Uterus (tissue), 4 donors: ENCODE measurements at places on chromosomes 6 and 20. TPM values are rescaled to one million over a fixed set of nuclear protein-coding genes. Genes with fewer than 3 reads are reported as not detected.

GRCh38 chr6:4169028-4169789 is 33.8 kb upstream of the ECI2 start:
- DNase-seq: no peak

GRCh38 chr6:1747531-1747930 is 137.8 kb downstream of the FOXC1 start:
- no peak for DNase-seq

- DNase-seq: no peak
Observed at GRCh38 chr20:46990017-46990595, 95.5 kb downstream of the EYA2 start.

DNA sequence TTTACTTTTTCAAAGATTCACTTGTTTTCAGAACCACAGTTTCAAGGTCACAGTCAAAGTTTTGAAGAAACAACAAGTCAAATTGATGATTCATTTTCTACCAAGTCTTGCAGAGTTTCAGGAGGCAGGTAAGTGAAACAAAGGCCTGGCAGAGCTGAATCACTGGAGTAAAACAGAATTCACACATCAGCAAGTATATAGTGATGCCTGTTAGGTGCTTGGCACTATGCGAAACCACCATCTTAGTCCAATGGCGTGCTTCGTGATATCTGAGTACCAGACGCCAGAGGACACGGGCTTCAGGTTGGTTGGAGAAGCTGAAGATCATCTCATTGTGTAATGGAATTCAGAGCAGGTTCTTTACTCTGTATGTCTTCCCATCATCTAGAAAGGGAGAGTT is 75.9 kb downstream of the RTN4IP1 start:
- no peak for DNase-seq

DNA sequence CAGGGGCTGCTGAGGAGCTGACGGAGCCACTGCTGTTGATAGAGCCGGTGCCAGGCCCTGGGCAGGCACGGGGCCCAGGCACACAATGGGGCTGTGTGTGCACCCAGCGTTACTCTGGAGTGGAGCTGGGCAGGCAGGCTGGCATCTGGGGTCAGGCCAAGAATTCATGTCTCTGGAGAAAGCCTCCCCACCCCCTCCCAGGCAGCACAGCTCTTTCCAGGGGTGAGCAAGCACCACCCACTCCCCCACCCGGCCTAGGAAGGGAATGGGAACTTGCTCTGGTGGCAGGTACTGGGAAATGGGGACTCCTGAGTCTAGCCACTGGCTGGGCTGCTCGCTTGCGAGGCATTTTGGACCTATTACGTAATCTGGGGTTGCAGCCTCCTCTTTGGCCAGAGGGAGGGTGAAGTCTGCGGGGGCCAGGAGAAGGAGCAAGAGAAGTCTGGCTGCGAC is 22.7 kb downstream of the TFEB start:
- DNase-seq: no peak

- no peak for DNase-seq
Observed at GRCh38 chr20:50920997-50921396, 10.2 kb downstream of the ADNP start.

- DNase-seq: no peak
Observed at GRCh38 chr20:22093122-22093521, 387.7 kb downstream of the PAX1 start.

DNA sequence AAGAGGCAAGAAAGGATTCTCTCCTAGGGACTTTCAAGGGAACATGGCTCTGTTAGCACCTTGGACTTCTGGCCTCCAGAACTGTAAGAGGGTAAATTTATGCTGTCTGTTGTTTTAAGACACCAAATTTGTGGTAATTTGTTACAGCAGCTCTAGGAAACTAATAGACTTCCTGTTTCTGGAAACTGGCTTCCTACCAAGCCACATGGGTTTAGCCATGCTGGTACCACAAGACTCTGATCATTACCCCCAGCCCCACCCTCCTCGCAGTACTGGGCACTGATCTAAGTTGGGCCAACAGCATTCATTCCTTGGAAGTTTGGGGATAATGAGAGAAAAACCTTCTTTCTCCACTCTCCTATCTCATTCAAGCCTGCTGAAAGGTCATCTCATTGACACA is 109.5 kb upstream of the SMLR1 start:
- DNase-seq: no peak

DNA sequence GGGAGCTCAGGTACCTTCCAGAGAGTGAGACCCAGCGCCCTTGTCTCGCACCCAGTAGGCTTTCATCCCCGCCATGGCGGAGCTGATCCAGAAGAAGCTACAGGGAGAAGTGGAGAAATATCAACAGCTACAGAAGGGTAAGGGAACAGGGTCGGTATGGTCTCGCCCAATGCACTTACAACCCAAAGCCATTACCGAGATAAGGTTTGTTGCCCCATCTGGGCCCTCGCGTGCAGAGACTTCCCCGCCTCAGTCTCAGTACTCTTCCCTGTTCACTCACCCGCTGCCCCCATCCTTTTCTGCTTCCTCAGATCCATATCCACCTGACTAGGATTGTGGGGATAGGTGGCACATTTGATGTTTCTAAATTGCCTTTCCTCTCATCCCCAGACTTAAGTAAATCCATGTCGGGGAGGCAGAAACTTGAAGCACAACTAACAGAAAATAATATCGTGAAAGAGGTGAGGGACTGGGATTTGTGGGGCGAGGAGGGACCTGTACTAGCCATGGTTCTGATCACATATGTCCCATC is 449 bp downstream of the PFDN6 start:
- DNase-seq: no peak

DNA sequence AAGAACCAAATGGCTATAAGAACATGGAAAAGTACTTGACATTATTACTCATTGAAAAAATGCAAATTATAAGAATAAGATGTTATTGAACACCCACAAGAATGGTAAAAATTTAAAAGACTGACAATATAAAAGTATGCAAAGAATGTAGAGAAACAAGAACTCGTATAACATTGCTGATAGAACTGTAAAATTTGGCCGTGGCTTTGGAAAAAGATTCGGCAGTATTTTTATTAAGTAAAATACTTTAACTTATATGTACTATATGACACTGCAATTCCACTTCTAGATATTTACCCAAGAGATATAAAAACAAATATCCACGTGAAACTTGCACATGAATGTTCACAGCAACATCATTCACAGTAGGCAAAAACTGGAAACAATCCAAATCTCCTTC is 239.2 kb downstream of the TPBG start:
- DNase-seq: no peak

GRCh38 chr6:139708337-139709199 is 334.1 kb upstream of the CITED2 start:
- DNase-seq: no peak

DNA sequence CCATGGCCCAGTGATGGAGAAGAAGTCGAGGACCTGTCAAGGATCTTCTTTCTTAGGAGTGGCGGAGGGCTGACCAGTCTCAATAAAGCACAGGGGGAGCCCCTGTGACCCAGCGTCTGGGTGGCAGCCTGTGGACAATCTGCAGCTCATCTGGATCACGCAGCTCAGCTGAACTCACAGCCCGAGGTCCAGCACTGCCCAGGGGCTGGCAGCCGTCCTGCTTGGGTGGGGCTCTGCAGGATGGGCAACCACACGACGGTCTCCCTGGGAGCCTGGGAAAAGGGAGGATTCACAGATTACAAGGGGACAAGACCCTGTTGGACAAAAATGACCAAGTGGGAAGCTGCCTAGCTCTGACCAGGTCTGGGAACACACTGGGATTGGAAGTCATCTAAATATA is 110.8 kb downstream of the MYLK4 start:
- no peak for DNase-seq

DNA sequence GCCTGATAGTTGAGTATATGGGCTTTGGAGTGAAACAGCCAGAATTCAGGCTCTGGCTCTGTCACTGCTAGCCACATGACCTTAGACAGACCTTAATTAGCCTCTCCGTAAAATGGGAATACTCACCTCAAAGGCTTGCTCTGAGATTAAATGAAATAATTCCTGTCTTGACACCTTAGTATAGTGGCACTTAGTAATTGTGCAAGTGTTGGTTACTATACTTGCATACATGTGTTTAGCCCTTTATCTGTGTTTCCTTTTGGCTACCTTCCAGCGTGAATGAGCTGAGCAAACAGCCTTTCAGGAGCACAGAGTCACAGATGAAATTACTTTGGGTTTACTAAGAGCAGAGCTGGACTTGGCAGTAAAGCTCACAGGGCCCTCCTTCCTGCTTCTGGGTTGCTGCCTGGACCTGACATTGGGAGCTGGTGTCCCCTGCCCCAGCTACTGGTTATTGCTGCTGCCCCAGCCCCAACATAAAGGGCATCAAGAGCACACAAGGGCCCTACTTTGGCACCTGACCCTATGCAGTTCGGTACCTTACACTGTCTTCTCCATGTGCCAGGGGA is 32.8 kb downstream of the CD164 start:
- DNase-seq: no peak

DNA sequence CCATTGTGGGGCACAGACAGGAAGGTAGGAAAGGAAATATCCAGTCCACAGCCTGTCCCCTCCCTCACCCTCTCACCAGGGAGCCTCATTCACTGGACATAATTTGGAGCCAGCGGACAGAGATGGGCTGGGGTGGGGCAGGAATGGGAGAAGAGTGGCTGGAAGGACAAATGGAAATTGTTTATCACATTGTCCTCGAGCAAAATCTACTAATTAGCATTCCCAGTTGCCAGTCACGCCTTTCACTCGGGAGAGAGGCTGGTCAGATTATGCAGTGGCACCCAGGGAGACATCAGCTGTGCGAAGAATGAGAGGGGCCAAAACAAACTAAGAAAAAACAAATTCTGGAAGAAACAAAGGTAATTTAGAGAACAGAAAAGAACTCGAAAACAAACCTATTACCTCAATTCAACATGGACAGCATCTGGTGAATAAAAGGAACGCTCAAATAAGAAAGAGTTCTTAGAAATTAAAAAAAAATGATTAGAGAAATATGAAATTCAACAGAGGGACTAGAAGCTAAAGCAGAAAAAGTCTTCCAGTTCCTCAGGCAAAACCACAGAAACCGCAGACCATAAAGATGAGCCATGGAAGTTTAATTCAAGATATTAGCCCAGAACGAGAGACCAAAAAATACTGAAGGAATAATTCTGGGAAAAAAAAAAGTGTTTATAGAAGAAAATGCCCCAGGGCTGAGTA is 108.5 kb upstream of the RALGAPA2 start:
- no peak for DNase-seq

DNA sequence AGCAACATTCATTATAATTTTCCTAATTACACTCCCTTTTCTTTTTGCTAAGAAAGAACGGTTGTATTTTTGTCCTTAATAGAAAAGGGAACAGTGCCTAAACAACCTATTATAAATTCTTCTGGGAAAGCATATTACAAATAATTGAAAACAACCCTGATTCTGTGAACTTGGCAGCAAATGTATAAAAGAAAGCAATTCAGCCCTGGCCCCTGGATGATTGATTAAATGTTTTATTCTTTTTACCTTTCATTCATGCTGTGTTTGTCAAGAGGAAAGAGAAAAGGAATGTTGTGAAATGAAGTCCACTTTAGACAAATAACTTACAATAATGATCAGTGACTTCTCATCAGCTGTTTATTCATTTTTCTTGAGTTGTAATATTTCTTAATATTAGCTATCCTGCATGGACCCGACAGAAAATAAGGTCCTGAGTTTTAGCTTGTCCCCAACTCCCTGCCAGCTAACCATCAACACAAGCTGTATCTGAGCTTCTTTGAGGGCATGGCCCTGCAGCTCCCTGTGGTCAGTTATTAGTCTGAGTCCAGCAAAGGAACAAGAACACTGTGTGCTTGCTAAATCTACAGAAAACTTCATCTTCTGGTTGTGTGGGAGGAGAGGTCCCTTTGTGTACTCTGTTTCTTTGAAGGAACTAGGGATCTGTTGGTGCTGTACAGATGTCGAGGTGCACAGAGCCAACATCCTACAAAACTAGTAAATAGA is 248.2 kb downstream of the LAMA2 start:
- peak; percentile 72 for DNase-seq

- DNase-seq: no peak
Observed at GRCh38 chr20:33945391-33946081, 48.2 kb upstream of the RALY start.

- DNase-seq: peak; percentile 75
Observed at GRCh38 chr6:154410619-154411072, 54.0 kb upstream of the IPCEF1 start.

DNA sequence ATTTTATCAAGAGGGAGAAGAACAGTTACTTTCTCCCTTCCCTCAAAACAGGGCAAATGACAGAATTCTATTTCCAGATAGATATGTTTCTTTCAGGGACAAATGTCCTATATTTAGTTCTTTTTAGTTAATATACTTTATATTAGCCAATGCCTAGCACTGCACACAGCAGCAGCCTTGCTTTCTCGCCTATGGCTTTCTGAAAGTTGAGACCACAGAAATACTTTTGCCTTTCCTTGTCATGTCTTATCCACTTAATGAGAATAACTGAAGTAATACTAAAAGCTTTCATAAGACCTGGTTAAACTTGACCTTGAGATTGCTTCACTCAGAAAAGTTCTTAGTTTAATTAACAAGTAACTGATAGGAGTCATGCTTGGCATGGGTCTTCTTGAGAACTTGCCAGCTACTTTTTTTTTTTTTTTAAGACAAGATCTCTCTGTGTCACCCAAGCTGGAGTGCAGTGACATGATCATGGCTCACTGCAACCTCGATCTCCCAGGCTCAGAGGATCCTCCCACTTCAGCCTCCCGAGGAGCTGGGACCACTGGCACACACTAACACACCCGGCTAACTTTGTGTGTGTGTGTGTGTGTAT is 159.3 kb downstream of the CDKAL1 start:
- DNase-seq: no peak

GRCh38 chr20:48603116-48603818 is 224.5 kb downstream of the PREX1 start:
- no peak for DNase-seq

DNA sequence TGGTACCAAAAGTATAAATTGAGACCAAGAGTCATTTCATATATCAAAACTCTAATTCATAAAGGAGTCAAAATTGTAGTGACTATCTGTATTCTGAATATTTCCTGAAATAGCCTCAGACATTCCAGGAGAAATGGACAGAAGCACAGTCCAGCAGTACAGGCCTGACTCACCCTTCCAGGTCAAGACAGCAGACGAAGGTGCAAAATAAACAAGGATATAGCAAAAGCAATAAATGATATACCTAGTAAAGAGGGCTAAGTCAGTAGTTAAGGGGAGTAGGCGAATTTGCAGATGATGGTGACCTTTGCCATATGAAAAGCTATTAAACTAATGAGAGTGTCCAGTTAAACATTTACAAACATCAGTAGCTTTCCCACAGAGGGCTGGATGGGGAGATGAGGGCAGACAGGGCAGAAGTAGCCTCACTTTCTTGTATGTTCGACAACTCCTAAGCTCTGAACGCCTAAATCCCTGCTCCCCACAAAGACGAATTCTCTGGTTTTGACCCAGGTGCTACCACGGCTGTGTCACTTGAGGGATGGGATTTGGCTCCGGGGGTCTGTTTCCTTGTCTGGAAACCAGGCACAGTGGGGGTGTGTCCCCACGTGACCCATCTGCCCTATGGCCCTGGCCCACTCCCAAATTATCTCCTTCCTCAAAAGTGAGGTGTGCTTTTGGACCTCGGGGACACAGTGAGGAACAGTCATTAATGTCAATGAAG is 3.6 kb upstream of the SLC52A3 start:
- DNase-seq: no peak

HLA-DRB5 gene
- 0.76 TPM for total RNA-seq

GJA1 gene
- 260 TPM for total RNA-seq

UBD gene
- not detected for total RNA-seq

PNLDC1 gene
- total RNA-seq: not detected

MACROD2 gene
- 28.1 TPM for total RNA-seq

MRAP2 gene
- not detected for total RNA-seq

VSX1 gene
- not detected for total RNA-seq

HCRTR2 gene
- total RNA-seq: not detected
